ENCODE measurements at places on chromosomes 5 and 9. TPM values are rescaled to one million over a fixed set of nuclear protein-coding genes. Genes with fewer than 3 reads are reported as not detected.

Gene ECM2
- total RNA-seq = not detected

Gene MYORG
- 3.8 TPM for total RNA-seq

Gene SPINK13
- total RNA-seq = not detected

Gene DNM1
- total RNA-seq = 0.40 TPM

Gene PCDHGA3
- not detected for total RNA-seq

Gene PCDHGA8
- total RNA-seq = not detected

Gene PCDHB12
- not detected for total RNA-seq

Gene GPX8
- not detected for total RNA-seq

Gene HBEGF
- 4.4 TPM for total RNA-seq

Gene ELAVL2
- total RNA-seq = not detected

Gene GRAMD2B
- total RNA-seq = 9.3 TPM

Gene MCC
- 4.8 TPM for total RNA-seq

Gene PCDHB11
- total RNA-seq = not detected

Gene LCN10
- total RNA-seq = 1.1 TPM

Gene DNAJC25
- total RNA-seq = 7.9 TPM

Gene STPG3
- not detected for total RNA-seq

Gene SGTB
- total RNA-seq = 12.3 TPM

Gene SFXN1
- 409 TPM for total RNA-seq

Gene PCDHGA5
- total RNA-seq = 0.06 TPM

Gene IL13
- total RNA-seq = 17.8 TPM
